ENCODE measurements at places on chromosomes 12 and 14.

GRCh38 chr12:16891673-16892072 lies 285.7 kb upstream of the LMO3 start:
- DNase-seq, result no peak

DNA sequence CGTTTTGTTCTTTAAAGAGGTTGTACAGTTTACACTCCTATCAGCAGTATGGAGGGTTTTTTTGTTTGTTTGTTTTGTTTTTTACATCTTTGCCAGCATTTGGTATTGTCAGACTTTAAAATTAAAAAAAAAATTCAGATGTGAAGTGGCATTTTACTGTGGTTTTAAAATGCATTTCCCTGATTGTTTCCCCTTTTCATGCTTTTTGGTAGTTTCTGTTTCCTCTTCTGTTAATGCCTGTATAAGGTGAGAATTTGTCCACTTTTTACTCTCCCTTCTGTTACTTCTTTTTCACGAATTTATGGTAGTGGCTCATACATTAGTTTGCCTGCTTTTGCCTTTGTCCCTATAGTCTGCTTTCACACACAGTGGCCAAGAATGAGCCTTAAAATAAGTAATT lies 36.6 kb downstream of the MNAT1 start:
- DNase-seq, result no peak

- no peak for DNase-seq
Measured at GRCh38 chr12:70513426-70513825, 123.8 kb downstream of the PTPRB start.

- no peak for DNase-seq
Measured at GRCh38 chr14:20809917-20810316, 7.3 kb upstream of the RNASE1 start.

- DNase-seq, result no peak
Measured at GRCh38 chr14:101734246-101734847, 27.2 kb upstream of the PPP2R5C start.

GRCh38 chr14:98791661-98792060 lies 480.3 kb downstream of the BCL11B start:
- no peak for DNase-seq

DNA sequence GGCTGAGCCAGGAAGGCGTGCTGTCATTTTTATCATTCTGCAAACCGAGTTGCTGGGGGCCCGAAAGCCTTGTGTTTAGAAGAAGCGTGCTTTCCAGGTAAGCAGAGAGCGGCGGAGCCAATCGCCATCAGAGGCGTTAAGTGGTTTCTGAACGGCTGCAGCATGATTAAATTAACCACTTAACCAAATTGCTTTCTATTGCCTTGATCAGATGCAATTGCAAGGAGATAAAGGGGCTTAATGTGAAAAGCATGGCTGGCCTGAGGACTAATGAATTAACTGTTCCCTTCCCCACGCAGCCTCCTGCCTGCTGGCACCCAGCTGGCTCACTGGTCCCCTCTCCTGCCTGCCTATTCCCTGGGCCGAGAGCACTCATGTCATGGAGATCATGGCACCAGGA lies 36.6 kb upstream of the CHGA start:
- DNase-seq, result no peak

- no peak for DNase-seq
Measured at GRCh38 chr12:66008985-66009384, 121.6 kb downstream of the LLPH start.

DNA sequence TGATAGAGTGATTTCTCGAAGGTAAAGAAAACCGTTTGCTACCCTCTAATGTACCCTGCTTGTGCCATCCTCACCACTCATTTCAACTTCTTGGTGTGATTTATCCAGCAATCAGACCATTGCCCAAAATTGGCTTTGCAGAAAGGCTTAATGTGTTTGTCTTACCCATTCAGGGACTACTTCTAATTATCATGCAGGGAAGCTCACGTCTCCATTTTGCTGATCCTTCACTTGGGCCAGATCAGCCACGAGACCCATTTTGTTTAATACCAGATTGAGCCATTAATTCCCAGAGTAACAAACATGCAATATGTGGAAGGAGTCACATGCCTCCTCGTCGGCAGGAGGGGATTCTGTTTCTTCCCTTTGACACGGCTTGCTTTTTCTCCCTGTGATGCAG lies 51.1 kb upstream of the CRY1 start:
- DNase-seq, result no peak

GRCh38 chr12:18045446-18045992 lies 44.5 kb downstream of the RERGL start:
- DNase-seq, result no peak

GRCh38 chr14:103555559-103556337 lies 6.7 kb downstream of the BAG5 start:
- no peak for DNase-seq

DNA sequence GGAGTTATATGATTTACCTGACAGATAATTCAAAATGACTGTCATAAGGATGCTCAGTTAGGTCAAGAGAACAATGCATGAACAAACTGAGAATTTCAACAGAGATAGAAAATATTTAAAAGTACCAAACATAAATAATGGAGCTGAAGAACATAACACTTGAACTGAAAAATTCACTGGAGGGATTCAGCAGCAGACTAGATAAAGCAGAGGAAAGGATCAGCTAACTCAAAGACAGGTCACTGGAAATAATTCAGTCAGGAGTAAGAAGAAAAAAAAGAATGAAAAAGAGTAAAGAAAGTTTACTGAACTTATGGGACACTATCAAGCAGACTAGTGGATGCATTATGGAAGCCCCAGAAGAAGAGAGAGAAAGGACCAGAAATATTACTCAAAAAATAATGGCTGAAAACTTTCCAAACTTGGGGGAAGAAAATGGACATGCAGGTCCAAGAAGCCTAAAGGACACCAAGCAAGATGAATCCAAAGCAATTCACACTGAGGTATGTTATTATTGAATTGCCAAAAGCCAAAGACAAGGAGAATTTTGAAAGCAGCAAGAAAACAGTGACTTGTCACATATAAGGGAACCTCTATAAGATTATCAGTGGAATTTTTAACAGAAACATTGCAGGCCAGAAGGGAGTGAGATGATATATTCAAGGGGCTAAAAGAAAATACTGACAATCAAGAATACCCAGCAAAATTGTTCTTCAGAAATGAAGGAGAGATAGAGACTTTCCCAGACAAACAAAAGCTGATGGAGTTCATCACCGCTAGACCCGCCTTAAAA lies 78.7 kb downstream of the GCH1 start:
- no peak for DNase-seq

GRCh38 chr14:71246539-71246938 lies 339.3 kb downstream of the PCNX1 start:
- DNase-seq, result no peak

DNA sequence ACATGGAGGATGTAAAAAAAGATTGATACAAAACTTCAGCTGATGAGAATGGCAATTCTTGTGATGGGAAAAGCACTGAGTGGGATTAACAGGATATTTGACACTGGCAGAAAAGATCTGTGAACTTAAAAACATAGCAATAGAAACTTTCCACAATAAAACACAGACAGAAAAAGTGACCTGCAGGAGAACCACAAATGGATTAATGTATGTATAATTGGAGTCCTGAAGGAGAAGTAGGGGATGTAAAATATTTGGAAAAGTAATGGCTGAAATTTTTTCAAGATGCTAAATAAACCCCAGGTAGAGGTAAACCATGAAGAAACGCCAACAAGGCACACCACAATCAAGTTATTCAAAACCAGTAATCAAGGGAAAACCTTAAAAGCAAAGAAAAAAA lies 130.8 kb upstream of the C14orf180 start:
- no peak for DNase-seq

- no peak for DNase-seq
Measured at GRCh38 chr12:95699579-95699978, 91.0 kb downstream of the NTN4 start.

GRCh38 chr14:47353186-47353585 lies 322.2 kb downstream of the MDGA2 start:
- no peak for DNase-seq

GRCh38 chr12:20183563-20183962 lies 184.8 kb upstream of the PDE3A start:
- DNase-seq, result no peak

- DNase-seq, result no peak
Measured at GRCh38 chr12:3745152-3745551, 7.8 kb downstream of the CRACR2A start.

DNA sequence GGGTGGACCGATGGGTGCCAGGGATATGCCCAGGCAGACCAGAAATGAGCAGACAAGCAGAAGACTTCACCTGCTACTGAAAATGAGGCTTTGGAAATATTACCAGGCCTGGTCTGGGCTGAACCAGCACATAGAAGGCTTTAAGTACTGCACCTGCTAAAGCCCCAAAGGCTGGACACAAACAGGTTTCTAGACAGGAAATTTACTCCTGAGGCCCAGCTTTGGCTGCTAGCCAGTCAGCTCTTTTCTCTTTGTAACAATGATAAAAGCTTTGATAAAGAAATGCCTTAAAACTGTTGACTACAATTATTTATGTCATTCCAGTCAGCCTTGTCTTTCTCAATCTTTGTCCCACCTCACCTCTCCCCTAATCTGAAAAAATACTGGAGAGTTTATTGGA lies 228.9 kb upstream of the EGLN3 start:
- DNase-seq, result no peak

GRCh38 chr14:53921027-53921426 lies 35.6 kb downstream of the BMP4 start:
- no peak for DNase-seq

DNA sequence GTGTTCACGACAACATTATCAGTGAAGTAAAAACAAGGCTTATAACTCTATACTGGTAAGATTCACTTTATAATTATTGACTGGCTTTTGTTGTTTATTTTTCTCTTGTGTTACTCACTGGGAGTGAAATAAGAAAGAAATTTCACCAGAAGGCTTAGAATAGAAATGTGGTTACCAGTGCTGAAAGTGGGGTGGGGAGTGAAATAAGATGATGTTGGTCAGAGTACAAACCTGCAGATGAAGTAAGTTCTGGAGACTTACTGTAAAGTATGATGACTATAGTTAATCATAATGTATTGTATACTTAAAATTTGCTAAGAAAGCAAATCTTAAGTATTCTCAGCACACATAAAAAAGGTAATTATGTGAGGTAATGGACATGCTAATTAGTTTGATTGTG lies 198.4 kb downstream of the KLHL28 start:
- no peak for DNase-seq

DNA sequence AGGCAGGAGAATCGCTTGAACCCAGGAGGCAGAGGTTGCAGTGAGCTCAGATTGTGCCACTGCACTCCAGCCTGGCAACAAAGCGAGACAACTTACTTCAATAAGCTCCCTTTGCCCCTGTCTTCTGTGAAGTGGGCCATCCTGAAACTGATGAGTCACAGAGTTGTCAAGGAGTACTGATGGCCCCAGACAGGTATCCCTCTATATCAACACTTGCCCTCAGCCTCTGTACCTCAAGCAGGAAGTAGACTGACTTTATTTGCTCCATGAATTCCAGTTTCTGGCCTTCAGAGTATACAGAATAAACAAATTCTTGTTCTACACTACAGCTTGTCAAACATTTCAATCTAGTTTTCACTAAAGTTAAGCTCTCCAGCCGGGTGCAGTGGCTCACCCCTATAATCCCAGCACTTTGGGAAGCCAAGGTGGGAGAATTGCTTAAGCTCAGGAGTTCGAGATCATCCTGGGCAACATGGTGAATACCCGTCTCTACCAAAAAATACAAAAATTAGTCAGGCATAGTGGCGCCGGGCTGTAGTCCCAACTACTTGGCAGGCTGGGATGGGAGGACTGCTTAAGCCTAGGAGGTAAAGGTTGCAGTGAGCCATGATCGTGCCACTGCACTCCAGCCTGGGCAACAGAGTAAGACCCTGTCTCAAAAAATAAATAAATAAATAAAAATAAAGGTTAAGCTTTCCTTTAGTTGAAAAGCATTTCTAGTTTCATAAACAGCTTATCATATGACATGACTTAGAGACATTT lies 16.4 kb upstream of the LRP10 start:
- DNase-seq, result no peak

- DNase-seq, result no peak
Measured at GRCh38 chr14:76495983-76496382, 120.0 kb downstream of the ESRRB start.

DNA sequence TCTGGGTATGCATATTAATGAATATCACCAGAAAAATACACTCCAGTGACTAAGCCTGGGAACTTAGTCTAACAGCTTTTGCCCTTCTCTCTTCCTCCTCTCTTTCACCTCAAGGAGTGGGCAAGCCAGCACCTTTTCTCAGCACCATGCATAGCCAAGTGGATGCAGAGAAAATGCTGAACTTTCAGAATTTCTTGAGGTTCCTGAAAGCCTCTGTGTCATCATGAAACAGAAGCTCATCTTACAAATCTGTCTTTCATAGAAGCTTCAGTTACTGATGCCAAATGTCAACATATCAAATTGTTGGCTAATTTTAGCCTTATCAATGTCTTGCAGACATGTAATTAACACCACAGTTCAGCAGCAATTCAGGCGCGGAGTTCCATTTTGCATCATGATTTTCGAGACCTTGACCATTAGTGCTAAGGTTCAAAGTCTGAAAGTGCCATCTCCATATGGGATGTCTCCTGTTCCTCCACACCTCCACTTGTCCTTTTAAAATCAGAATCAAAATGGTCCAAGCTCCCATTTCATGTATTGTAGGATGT lies 51.1 kb upstream of the RPH3A start:
- no peak for DNase-seq

GRCh38 chr12:104049278-104049902 lies 597 bp downstream of the GLT8D2 start:
- peak; percentile 42 for DNase-seq

GRCh38 chr14:68471029-68471963 lies 321.6 kb downstream of the ZFP36L1 start:
- no peak for DNase-seq

GRCh38 chr14:68396461-68396860 lies 396.4 kb downstream of the ZFP36L1 start:
- no peak for DNase-seq

DNA sequence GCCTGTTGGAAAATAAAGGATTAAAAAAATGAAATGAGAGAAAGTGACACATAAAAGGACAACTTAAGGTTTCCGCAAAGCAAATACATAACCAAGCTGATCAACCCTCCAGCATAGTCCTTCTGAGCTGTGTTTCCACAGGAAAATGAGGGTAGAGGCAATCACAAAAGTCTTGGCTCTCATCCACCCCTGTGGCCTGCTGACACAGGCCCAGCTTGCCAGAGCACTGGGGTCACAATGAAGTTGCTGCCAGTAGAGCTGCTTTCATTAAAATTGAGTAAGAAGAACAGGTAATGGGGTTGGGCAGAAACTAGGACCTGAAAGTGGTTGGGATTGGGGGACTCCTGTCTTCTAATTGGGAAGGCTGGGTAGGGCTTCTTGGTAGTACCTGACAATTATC lies 65.9 kb downstream of the RERG start:
- no peak for DNase-seq

- DNase-seq, result peak; percentile 2
Measured at GRCh38 chr14:79544698-79545070, 666.6 kb downstream of the DIO2 start.

GRCh38 chr12:18141048-18141982 lies 51.3 kb upstream of the RERGL start:
- DNase-seq, result peak; percentile 2

GRCh38 chr14:97633131-97633738 lies 836.1 kb downstream of the VRK1 start:
- DNase-seq, result no peak
